ENCODE measurements at places on chromosomes 11 and 22.

- no peak for DNase-seq
These were observed 1434.8 kb downstream of the TBC1D22A start for GRCh38 chr22:48197189-48197690.

DNA sequence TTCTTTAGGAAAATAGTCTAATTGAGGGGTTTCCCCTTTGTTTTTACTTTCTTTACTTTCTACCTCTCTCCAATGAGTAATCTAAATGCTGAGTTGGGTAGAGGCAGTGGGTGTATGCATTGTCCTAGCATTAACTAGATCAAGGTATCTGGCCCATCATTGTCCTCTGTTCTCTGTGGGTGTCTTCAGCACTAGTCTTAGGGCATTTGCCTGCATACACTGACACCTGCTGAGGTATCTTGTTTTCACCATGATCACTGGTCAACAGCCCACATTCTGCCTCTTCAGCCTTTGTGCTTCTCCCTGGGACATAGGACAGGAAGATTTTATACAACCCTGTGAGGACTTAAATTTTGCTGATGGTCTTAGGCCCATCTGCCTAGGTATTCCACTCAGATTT, 371.1 kb downstream of the RAB38 start:
- DNase-seq = no peak

DNA sequence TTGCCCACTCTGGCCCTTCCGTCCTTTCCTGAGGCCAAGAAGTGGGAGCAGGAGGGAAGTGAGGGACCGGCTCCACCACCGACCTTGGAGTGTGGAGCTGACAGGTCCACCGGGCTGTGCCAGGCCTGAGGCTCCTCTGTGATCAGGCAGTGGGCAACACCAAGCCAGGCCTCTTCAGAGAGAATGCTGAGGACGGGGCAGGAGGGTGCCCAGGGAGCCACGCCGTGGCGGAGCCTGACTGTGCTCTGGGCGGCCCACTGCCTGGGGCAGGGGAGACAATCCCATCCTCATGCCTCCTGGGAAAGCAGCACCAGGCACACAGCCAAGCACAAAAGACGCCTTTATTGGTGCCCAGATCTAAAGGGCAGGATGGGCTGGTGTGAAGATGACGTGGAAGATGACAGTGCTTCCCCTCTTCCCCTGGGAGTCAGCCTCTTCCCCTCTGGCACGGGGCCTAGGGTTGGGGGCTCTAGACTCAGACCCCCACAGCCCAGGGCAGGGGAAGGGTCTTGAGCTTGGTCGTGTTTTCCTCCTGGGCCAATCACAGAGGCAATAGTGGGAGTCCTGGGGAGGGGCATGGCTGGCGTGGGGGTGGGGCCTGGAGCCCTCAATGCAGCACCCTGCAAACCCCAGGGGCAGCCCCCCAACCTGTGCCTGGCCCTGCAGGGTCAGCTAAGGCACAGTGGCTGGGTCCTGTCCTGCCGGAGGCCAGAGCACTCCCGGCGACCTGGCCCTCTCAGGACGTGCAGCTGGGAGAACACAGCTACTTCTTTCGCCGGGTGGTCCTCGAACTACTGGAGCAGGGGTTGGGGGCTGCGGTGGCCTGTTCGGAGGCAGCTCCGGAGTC, 4.7 kb downstream of the LMF2 start:
- DNase-seq = no peak

DNA sequence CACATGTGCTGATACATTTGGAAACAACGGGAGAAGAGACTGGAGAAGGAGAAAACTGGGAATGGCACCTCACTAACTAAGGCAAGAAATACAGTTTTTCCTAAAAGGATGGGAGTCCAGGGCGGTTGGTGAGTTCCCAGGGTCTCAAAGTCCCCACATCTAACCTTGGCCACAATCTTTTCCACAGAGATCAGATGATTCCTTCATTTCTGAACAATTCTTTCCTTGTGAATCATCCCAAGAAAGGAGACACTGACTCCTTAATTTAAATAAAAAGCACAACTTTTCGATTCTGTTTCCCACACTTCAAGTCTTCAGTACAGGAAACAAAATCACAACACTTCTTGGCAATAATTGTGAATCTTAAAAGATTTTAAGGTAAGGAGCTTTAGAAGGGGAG, 384.7 kb downstream of the DCDC1 start:
- DNase-seq = no peak

- DNase-seq = no peak
These were observed 3.8 kb upstream of the RNF141 start for GRCh38 chr11:10544491-10545465.

DNA sequence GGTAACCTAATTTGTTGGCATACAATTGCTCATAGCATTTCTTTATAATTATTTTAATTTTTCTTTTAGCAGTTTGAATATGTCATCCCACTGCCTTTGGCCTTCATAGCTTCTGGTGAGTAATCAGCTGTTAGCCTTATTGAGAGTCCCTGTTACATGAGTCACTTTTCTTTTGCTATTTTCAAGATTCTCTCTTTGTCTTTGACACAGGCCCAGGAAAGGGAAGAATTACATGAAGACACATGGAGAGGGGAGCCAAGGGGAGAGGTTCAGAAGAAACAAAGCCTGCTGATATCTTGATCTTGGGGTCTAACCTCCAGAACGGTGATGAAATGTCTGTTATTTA, 418.2 kb downstream of the METTL15 start:
- DNase-seq = no peak

DNA sequence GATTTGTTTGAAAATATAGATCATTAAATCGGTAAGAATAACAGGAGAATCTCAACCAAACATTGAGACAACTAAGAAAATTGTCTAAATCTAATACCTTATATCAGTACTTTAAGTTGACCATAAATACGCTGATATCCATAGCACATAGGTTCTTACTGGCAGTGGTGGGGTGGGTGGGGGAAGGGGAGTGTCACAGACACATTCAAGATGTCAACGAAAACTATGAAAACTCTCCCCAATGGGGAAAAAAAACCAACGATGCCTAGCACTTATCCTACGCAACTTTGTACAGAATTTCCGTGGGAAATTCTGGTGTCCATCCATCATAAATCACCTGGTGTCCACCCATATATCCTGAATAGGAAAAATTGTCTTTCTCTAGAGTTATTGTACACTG, 6.2 kb downstream of the GRAP2 start:
- DNase-seq = no peak

GRCh38 chr11:620935-621814, 3.6 kb downstream of the CDHR5 start:
- no peak for DNase-seq

- no peak for DNase-seq
These were observed 77.6 kb downstream of the MYO7A start for GRCh38 chr11:77205467-77206263.

- DNase-seq = no peak
These were observed 53.9 kb downstream of the SMIM38 start for GRCh38 chr11:69209421-69210309.

DNA sequence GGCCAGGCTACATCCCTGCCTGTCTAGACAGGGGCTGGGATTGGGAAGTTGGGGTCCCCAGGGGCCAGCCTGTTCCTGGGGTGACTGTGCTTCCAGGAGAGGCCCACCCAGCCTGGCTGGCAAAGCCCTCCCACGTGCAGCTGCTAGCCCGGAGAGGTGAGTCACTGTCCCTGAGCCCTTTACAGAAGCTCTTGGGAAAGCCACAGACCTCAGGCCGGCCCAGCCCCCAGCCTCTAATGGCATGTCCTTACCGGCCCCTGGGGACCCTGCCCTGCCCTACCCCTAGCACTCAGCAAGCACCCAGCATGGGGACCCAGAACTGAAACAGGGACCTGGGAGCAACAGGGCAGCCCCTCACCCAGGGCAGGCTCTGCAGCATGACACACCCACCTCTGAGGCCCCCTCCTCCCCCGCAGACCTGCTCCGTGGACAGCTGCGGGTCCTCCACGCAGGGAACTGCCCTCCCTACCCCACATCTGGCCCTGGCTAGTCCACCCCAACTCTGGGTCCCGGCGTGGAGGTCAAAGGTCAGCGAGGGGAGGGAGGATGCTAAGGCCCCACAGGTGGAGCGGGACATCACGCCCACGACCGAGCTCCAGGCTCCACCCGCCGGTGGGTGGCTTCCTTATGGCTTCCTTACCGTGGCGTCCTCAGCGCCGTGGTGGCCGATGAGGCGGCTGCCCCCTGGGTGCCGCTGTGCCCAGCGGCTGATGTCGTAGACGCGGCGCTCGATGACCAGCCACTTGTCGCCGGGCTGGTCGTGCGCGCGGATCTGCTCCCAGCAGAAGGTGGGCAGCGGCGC, 615 bp downstream of the FADS3 start:
- no peak for DNase-seq

DNA sequence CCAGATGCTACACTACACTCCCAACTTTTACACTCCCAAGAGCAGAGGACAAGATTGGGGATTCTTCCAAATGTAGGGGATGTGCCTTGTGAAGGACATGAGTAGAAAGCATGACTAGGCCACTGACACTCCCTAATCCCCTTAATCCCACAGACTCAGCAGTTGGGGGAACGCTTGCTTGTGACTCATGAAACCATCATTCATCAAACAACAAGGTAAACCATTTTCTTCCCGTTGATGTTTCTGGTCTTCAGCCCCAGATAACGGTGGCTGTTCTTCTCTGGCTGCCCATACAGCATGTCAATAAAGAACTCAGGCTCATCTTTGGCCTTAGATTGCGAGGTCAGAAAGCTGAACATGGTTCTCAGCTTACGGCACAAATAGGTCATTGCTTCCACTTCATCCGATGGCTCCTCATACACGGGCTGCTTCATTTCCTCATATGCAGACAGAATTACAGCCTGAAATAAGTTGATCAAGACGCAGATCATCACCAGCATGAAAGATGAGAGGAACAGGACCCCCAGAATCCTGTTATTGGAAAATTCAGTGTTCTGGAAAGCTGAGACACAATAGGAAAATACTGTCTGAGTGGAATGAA, 6.4 kb upstream of the CDPF1 start:
- DNase-seq = no peak

DNA sequence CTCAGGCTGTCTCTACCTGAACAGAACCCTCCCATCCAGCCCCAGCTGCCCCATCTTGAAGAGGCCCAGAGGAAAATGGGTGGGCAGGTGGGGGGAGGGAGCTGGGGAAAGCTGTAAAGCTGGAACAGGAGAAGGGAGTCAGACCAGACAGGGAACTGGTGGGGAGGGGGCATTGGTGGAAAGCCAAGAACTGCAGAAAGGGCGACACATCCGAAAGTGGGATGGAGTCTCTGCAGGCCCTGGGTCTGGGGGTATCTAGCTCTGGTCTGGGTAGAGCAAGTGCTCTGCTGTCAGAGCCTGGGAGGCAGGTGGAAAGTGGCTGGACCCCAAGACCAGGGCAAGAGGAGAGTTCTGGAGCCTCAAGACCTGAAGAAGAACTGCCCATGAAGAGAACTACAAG, 7.7 kb downstream of the TMPRSS13 start:
- no peak for DNase-seq

DNA sequence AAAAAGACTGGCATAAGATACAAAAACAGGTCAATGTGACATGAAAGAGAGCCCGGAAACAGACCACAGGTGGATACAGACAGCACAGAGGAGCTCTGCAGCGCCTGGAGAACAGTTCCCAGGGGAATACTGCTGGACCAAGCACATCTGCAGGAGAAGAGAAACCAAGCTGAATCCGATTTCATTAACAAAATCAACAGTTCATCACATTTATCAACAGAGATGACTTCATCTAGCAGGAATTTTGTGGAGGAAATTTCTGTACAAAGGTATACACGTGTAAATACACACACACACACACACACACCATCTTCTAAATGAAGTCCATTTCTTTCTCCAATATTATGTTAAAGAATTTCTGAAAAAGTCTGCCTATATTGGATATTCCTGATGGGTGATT, 17.1 kb downstream of the YPEL1 start:
- DNase-seq = no peak

DNA sequence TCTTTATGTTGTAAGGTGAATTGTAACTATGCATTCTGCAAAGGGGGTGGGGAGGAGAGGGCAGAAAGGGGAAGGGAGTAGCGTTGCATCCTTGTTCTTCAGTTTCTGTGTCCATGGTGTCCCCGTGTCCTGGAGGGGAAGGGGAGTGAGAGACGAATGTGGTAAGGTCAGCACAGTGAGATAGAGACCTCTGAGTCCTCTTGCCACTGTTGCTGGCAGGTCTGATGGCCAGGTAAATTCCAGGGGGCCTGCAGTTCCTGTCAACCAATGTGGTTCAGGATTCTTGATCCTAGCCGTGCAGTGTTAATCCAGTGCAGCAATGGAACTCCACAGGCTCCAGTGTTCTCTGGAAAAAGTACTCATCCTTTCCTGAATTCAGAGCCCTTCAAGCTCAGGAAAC, 14.6 kb upstream of the ADSL start:
- DNase-seq = no peak

- no peak for DNase-seq
These were observed 125.2 kb upstream of the SNX19 start for GRCh38 chr11:131041331-131042040.

GRCh38 chr11:109547356-109548027, 125.5 kb downstream of the C11orf87 start:
- no peak for DNase-seq

All from activated T-cell treated with anti-CD3 and anti-CD28 coated beads for 4 hours (primary cell).